NCI-H146 (cell line): ENCODE measurements at places on chromosomes 1 and 21.

GRCh38 chr1:231836227-231836893 is 209.8 kb downstream of the DISC1 start:
- DNase-seq = no peak

DNA sequence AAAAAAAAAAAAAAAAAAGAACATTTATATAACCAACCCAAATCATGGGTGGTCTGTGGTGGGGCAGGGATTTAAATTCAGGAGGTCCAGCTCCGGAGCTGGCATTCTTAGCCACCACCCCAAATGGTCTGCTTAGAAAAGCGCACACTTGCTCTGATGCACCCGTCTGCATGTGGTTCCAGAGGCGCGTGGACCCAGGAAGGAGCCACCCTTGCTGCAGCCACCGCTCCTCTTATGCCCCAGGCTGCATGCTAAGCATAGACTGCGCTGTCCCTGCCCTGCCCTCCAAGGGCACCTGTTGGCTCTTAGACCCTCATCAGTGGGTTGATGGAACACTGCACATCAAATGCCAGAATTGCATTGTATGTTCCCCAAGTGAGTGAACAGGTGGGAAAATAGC is 41.4 kb downstream of the ATP5PO start:
- no peak for DNase-seq

GRCh38 chr1:229149435-229149834 is 121.5 kb upstream of the RAB4A start:
- DNase-seq = no peak

DNA sequence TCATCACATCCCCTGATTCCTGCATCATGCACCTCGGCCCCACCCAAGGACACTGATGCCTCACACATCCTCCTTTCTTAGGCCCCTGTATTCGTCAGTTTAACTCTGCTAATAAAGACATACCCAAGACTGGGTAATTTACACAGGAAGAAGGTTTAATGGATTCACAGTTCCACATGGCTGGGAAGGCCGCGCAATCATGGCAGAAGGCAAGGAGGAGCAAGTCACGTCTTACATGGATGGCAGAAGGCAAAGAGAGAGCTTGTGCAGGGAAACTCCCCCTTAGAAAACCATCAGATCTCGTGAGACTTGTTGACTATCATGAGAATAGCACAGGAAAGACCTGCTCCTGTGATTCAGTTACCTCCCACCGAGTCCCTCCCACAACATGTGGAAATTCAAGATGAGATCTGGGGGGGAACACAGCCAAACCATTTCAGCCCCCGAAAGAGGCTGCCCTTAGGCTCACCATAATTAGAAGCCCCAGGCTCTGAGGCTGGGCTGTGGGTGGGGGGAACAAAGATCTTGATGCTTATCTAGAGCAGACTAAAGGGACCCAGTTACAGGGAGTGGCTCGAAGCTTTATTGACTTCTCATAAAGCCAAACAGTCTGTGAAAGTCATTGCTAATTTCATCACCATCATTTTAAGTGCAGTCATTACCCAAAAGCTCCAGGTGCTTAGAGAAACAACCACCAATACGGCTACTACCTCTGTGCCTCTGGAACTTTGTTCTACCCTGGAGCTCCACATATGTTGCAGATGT is 181.5 kb downstream of the MATN1 start:
- DNase-seq = no peak

GRCh38 chr1:64886877-64887276 is 79.5 kb downstream of the JAK1 start:
- peak; percentile 92 for DNase-seq

DNA sequence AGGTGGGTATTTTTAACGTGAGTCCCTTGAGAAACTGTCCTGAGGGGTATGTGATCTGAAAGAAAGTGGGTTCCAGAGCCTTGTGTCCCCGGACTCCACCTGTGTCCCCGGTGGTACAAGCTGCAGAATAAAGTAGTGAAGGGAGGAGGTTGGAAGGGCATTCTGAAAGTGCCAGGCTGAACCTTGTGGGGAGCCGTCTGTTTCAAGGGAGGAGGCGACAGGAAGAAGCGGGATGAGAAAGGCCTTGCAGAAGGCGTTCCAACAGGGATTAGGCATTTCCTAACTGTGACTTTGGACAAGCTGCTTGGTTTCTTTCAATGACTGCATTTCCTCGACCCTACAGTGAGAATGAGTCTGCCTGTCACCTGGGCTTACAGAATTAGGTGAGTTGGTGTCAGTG is 5.8 kb downstream of the FOXD3 start:
- DNase-seq = no peak

DNA sequence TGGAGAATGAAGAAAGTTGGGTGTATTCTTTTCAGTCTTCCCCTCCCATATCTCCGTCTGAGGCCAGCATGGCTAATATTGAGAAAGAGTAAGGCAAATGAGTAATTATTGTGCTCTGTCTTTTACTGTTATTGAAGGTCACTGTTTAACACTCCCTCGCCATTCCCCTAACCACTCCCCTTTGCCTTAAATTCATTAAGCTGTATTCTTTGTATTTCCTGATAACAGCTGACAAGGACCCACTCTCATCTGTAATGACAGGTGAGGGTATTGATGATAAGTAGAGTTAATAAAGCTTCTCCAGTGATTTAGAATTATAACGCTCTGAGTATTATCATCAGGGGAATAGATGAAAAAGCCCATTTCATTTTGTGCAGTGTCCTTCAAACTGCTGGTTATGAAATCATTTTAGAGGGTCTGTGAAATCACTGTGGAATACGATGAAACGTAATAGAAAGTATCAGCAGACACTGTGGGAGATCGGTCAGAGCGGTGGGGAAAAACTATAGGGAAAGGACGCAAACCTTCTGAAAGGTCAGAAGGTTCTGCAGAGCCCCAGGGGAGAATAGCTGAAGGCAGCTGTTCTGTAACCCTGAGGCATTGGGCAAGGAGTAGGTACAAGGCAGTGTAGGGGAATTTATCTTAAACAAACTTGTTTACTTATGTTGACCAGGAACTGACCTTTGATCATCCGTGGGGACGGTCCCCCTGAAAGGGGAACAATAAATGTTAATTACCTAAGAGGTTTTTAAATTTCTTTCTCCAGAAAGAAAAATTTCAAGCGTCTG is 46.3 kb upstream of the CACYBP start:
- DNase-seq = peak; percentile 60

DNA sequence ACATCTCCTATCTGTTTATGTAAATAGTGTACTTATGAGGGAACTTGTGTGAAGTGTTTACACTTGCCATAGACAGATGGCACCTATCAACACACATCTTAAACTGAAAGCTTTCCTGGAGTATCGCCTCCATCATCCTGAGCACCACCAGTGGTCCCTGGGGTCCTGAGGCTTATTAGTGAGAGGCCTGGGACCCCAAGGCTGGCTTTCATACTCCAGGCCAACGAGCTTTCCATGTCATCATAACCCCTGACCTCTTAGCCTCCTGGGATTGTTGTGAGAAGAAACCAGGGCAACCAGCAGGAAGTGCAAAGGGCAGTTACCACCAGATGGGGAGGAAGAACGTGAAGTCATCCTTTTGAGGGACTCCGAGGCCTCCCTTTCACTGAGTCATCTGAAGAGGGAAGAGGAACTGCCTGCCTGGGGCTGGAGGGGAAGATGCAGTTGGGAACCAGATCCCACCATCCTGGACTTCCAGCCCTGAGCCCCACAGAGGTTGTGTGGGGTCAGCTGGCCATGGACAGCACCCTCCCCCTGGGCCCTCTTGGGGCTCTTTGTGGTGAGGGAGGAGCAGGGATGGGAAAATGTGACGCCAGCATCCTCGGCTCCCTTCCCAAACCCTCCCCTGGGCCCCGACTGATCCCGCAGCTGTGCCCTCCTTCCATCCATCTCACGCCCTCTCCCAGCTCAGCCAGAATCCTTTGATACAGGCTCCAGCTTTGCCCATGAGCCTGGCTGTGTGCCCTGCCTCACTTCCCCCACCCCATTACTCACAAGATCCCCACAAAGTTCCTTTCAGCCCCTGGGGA is 5.8 kb downstream of the INKA2 start:
- DNase-seq = no peak

- DNase-seq = no peak
These were observed 81.5 kb upstream of the UBE2U start for GRCh38 chr1:64121766-64122385.

DNA sequence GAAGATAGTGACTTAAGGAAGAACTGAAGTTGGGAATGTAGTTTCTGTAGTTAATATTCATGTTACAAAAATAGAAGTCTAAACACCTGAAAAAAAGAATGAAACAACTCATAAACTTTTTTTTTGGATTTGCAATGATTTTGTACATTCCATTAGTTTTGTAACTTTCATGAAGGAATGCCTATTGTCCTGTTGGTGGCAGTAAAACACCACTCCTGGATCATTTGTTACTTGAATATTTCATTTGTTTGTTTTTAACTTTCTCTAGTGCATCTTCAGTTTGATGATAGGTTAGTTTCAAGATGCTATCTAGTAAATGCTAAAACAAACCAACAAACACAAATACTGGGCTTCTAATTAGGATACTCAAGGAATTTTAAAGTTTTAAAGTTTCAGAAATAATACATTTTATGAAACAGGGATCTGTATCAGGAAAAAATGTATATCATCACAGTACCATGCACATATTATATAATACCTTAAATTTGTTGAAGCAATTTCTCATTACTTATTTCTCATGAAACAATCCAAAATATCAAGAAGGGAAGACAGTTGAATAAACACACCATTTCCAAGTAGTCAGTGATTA is 229.7 kb upstream of the CACYBP start:
- peak; percentile 62 for DNase-seq

GRCh38 chr1:57058652-57059501 is 93.1 kb upstream of the C8B start:
- no peak for DNase-seq

DNA sequence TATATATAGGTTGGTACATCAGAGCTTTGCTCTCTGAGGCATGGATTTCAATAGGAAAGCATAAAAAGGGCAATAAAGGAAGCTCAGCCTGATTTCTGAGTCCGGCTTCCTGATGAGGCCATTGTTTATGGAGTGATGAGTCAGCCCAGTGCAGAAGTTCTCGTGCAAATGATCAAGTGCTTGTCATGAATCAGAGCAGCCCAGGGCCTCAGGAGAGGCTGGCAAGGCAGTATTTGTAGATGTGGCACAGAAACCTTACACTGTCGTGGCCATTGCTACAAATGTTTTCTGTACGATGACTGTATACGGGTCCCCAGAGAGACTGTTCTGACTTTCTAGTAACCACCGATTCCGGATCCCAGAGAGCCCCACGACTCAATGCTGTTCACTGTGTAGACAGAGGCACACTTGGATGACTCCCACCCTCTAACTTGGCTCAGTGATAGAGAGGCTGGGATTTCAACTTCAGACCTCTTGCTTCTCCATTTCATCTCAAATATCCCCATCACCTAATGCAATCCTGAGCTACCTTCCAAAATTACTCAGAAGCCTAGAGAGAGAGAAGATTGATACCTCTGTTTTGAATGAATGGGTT is 26.8 kb downstream of the UMODL1 start:
- DNase-seq = peak; percentile 29

- peak; percentile 14 for DNase-seq
These were observed 10.8 kb downstream of the OSBPL9 start for GRCh38 chr1:51627672-51628071.

DNA sequence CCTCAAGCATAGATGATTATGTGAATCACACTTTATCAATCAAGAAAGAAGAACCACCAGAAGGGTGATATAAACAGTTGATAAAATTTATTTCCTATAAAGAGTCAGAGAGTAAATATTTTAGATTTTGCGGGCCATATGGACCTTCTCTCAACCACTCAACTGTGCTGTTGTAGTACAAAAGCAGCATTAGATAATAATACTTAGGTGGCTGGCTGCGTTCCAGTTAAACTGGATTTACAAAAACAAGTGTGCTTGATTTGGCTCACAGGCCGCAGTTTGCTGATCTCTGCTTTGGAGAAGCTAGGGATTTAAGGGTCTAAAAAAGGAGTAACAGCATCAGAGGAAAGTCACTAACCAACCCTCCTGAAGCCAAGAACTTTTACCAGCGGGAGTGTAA is 1406.0 kb downstream of the KCNT2 start:
- DNase-seq = no peak

- no peak for DNase-seq
These were observed 4.2 kb downstream of the TFAP2E start for GRCh38 chr1:35577071-35577998.

GRCh38 chr1:39711966-39712340 is 20.7 kb upstream of the HPCAL4 start:
- no peak for DNase-seq

DNA sequence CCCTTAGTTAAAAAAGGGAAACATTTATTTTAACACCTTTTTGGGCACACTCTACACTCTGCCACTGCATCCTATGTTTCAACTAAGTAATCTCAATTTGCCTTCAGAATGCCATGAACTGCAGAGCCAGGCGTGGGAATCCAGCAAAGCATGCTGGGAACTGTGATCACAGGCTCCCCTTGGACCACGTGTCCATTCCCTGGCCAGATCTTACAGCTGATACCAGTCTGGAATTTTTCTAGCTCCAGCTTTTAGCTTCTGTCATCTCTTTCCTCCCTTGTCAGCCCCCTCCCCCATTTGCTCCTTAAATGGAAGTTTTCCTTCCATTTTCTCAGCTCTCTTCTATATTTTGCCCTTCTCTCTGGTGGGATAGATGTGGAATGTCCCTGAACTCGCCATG is 29.4 kb downstream of the RCSD1 start:
- no peak for DNase-seq

DNA sequence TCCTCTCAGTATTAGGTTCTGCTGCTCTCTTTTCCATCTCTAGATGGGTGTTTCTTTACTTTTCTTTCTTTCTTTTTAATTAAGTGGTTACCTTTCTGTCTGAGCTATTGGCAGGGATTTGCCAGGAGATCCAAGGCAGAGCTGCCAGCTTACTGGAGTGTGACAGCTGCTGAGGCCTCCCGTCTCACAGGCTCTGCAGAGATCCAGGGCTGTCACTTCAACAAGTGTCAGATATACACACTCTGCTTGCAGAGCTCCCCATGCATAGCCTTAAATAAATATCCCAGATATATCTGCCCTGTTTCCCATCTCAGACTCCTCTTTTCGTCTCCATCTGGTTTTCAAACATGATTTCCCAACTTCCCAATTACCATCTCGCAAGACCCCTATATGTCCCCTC is 124.3 kb downstream of the NOS1AP start:
- peak; percentile 17 for DNase-seq

- no peak for DNase-seq
These were observed 3.9 kb downstream of the C1orf198 start for GRCh38 chr1:230864441-230864840.

GRCh38 chr1:206672844-206673758 is 11.6 kb upstream of the MAPKAPK2 start:
- peak; percentile 95 for DNase-seq

- DNase-seq = no peak
These were observed 49.7 kb downstream of the LRRC8C start for GRCh38 chr1:89682611-89683010.

- DNase-seq = no peak
These were observed 1.2 kb upstream of the PPOX start for GRCh38 chr1:161164901-161165610.

DNA sequence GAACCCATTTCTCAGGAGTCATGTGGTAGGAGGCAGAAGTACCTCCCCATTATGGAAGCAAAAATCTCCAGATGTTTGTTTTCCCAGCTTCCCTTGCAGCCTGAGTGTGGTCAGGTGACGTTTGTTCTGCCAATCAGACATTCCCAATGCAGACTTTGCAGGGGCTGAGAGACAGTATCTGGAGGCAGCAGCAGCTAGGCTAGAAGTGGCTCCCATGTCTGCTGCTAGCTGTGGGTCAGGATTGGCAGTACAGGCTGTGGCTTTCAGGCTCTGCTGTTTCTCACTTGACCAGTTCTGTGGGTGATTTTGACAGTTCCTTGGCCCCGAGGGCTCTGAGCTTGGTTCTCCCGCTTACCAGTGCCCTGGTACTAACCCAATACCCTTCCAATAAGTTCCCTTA is 58.6 kb upstream of the NBPF3 start:
- DNase-seq = no peak
